Left lung (tissue), 14 donors: ENCODE measurements at places on chromosomes 12 and 14. TPM values are rescaled to one million over a fixed set of nuclear protein-coding genes. Genes with fewer than 3 reads are reported as not detected.

The NEUROD4 gene
- not detected for total RNA-seq

The FBRSL1 gene
- 49.4 TPM for total RNA-seq

The PLEK2 gene
- total RNA-seq = 2.8 TPM

The SERPINA9 gene
- not detected for total RNA-seq

The OVCH1 gene
- total RNA-seq = 0.89 TPM

GRCh38 chr14:105328678-105329390 is 14.3 kb downstream of the PACS2 start:
- H3K4me1 ChIP-seq = peaks cover 41% of the 10 kb centered on the region
- no peak overlapping the region for H3K4me3 ChIP-seq
- H3K27me3 ChIP-seq = no peaks in the 10 kb centered on the region
- H3K36me3 ChIP-seq = no peaks in the 10 kb centered on the region

DNA sequence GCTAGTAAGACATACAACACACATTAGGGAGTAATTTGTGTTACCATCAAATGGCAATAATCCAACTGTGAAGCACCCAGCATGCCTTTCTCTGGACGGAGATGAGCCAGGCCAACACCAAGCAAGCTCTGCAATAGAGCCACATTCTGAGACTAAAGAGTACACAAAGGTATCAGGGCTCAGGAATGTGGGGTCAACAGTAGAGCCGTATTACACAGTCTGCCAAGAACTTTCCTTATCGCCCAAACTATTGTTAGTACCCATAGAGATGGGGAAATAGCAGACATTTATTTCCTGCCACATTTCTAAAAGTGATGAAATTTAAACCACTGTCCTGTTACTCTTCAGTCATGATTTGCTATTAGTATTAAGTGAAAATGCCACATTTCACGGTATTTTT is 113.7 kb downstream of the BMP4 start:
- H3K27me3 ChIP-seq = no peaks in the 10 kb centered on the region
- H3K27ac ChIP-seq = no peak overlapping the region
- DNase-seq = no peak
- H3K4me3 ChIP-seq = no peak overlapping the region

DNA sequence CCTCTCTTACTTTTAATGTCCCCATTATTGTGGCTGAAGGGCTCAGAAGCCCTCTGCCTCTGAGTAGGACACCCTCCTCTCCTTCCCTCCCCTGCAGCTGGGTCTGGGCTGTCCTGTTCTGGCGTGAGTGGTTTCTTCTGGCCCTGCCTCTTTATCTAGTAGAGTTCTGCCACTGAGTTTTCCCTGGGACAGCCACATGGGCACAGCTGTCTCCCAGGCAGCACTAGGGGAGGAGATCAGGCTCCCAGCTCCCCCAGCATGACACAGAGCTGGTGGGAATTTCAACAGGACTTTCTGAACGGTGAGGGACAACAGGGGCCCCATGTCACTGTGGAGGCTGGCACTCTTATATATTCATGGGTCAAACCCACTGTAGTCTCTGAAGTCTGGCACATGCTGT is 21.4 kb downstream of the TMEM132C start:
- H3K27ac ChIP-seq = no peak overlapping the region
- H3K27me3 ChIP-seq = no peaks in the 10 kb centered on the region
- no peak for DNase-seq
- H3K36me3 ChIP-seq = no peaks in the 10 kb centered on the region
